ENCODE measurements at places on chromosomes 5 and 9. TPM values are rescaled to one million over a fixed set of nuclear protein-coding genes. Genes with fewer than 3 reads are reported as not detected.

DNA sequence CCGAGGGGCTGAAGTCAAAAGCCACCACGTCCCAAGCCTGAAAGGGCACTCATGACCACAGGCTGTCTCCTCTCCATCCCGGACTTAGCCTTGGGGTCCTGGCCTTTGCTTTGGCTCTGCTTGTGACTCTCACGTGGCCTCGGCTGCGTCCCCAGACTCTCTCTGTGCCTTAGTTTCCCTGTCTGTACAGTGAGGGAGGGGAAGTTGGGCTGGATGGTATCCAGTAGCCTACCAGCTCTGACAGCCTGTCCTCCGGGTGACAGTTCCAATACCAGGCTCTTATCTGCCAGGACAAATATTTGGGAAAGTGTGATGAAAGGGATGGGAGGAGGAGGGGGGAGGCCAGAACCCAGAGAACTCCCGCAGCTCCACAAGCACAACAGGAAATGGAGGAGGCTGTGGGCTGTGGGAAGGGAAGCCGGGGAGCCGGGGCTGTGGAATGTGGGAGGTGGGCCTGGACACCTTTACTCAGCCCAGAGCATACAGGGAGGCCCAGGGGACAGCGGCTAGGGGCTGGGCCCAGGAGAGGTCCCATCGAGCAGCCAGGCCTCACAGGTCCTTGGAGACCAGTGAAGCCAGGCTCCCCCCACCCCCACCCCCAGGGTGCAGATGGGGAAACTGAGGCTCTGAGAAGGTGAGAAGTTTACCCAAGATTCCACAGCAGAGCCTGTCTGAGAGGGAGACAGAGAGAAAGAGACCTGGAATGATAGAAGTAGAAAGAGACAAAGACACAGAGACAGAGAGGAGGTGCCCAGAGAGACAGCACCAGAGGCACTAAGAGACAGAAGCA, 18.3 kb downstream of the PDGFRB start:
- DNase-seq = no peak

DNA sequence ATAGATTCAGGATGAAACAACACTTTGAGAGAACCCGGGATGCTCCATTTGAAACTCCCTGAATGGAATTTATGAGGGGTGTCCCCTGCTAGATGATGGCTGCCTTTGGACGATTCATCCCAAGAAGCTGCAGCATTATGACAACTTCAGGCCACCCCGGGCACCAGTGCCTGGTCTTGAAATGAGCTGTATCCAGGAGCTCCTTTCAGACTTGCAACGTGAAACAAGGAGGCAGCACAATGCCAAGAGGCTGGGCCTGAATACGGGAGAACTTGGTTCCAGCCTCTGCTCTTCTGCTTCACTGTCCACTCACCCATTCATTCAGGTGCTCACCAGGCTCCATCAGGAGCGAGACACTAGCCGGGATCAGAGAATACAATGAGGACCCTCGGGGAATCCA, 78.3 kb downstream of the STK10 start:
- no peak for DNase-seq

GRCh38 chr9:91500509-91501014, 76.9 kb upstream of the NFIL3 start:
- DNase-seq = peak; percentile 34

DNA sequence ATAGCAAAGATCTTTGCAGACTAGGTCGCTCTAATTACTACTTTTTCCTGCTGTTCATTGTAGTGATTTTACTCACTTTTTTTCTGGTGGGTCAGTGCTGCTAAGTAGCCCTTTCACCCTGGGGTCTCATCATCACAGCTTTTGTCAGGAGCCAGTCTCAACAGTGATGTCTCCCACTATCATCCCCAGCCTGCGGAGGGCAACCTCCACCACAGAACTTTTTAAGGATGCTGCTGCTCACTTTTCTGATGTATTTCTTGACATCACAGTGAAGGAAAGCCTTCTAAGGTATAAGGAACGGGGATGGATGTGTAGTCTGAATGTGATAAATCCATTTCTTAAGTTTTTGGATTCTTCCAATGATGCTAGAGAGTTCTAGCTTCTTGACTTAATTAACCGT, 242.5 kb upstream of the RIOK2 start:
- peak; percentile 2 for DNase-seq

DNA sequence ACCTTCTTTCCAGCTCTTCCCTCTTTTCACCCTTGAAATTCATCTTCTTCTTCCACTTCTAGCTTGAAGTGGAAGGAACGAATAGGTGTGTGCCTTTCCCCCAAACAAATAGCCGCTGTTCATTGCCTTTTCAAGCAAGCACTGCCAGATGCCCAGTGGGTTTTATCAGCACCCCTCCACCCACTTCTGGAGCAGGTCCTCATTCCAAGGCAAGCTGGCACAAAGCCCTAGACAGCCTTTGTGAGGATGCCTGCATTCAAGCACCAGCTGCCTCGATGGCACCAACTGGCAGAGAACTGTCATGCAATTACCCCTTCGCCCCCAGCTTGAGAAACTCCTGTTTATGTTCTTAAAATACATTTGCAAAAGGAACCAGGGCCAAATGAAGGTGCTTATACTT, 36.5 kb downstream of the SERINC5 start:
- no peak for DNase-seq

DNA sequence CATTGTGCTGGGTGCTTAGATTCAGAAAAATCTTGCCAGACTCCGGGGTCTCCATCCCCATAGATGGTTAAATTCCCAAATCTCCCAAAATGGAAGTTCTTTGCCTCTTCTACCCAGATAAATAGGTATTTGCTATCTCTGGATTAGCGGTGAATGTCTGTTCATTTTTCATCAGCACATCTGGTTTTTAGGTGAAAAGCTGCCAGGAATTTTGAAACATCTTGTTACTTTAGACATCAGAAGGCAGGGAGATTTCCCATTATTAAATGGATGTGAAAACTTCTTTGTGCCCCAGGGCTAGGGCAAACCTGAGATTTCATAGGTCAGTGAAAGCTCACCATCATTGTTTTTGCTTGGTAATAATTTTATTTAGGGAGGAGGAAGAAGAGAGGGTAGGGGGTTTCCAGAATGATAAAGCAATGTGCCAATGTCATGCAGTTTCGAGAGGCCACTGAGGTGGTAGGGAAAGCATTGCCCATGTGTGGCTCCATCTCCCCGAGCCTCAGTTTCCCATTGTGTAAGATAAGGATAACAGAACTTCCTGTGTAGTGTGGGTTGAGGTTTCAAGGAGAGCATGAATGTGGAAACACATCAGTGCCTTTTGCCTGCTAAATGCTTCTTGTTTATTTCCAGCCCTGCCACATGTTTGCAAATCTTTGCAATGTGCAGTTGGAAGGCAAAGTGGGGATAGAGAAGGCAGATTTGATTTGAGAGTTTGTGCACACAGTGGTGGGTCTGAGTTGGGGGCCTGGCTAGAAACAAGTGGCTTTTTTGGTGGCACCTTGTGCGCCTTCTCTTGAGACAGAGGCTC, 147.2 kb upstream of the KLF4 start:
- DNase-seq = no peak

The MYOT gene
- not detected for total RNA-seq

The SPATA31A7 gene
- not detected for total RNA-seq

The LARP1 gene
- 232 TPM for total RNA-seq

The CNTFR gene
- not detected for total RNA-seq
